COLO829 (cell line): ENCODE measurements at places on chromosomes 6 and 20.
A peak's percentile ranks its signal among the peaks of the same experiment; 100 is the strongest.

DNA sequence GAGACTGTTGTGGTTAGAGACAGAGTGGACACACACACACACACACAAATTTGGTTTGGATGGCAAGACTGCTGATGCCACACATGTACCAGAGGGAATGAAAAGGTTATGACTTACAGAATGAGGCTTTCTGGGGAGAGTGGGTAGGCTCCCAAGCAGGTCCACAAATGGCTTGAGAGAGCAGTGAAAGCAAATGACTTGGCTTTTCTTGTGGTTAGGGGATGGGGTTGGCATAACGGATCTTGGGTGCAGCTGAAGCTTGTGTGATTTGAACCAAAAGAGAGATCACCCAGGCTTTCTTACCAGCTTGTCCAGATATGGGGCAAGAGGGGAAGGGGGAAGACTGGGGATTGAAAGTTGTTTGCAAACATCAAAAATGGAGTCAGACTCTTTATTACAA, 73.9 kb upstream of the OLIG3 start:
- no peak for DNase-seq

GRCh38 chr20:41969656-41970055, 351.5 kb upstream of the CHD6 start:
- DNase-seq, result no peak

- DNase-seq, result no peak
Measured at GRCh38 chr6:133827766-133828165, 61.1 kb upstream of the TCF21 start.

DNA sequence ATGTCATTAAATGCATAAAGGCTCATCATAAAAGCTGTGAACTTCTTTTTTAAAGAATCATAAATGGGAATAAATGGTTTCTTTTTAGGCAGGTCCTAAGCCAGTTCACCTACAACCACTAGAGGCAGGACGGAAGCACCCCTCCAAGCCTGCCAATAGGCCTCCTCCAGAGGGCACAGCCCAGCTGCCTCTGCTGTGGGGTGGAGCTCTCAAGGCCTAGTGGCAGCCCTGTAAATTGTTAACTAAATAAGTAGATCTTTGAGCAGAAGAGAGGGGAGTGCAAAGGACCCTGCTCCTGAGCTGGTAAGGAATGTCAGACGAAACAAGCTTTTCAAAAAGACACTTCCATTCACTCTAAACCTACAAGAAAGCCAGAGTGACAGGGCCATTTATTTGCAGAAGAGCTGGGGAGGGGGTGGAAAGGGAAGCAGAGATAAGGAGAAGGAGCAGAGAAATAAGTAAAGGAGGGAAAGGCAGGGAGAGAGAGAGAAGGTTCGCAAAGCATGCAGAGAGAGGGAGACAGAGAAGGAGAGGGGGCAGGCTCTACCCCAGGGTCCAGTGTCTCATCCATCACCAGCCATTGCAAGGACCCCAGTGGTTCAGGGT, 18.0 kb upstream of the MAFB start:
- DNase-seq, result no peak

- no peak for DNase-seq
Measured at GRCh38 chr20:62555642-62556420, 80.0 kb upstream of the GATA5 start.

GRCh38 chr20:56395166-56395565, 2.7 kb downstream of the CSTF1 start:
- DNase-seq, result no peak

GRCh38 chr20:52432740-52433139, 241.2 kb upstream of the ZFP64 start:
- no peak for DNase-seq

DNA sequence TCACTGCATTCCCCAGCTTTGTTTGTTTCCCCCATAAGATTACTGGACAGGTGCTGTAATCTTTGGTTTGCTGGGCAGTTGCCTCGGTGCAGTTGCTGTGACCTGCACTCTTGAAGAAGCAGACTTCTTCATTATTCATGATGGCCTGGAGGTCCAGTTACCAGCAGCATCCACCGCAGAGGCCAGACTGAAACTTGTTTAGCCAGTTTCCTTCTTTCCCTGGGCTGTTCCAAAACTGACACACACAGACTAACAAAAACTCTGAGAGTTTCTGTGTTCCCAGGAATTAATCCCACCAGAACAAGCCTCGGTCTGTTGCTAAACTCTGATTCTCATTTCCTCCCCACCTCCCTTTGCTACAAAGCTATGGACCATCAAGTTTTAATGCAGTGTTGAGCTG, 144.1 kb downstream of the QRSL1 start:
- DNase-seq, result no peak

DNA sequence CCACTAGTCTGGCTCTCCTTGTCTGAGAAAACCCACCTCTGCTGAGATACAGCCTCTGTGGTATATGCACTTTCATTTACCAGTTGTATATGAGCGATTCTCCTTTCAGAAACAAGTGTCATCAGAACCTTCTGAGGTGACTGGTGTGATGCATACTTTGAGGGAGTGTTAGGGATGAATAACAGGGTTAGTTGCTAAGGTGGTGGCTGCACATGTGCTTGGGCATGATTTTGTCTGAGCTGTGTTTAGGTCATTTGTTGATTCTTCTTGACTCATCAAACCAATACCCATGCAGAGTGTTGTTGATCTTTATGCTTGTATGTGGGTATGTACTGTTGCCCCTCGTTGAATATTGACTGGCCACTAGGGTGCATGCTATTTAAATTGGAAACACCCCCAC, 25.7 kb downstream of the DTD1 start:
- DNase-seq, result no peak

GRCh38 chr6:149368065-149368464, 32.0 kb upstream of the SUMO4 start:
- DNase-seq, result no peak

DNA sequence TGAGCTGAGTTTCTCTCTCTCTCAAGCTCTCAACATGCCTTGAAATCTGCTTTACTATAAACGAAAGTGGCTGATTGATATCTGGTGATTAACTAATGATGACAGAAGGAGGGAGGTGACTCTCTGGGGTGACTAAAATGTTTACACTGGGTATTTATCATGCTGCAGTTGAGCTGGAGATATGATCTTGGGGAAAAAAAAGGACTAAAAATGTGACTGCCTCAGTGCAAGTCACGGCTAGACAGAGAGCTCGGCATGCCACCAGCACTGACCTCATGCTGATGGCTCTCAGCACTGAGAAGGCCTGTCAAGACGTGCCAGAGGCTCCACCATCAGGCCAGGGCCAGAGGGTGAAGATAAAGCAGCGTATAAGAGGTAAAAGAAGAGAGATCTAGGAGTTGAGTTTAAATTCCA, 103.1 kb upstream of the SPACA1 start:
- no peak for DNase-seq

DNA sequence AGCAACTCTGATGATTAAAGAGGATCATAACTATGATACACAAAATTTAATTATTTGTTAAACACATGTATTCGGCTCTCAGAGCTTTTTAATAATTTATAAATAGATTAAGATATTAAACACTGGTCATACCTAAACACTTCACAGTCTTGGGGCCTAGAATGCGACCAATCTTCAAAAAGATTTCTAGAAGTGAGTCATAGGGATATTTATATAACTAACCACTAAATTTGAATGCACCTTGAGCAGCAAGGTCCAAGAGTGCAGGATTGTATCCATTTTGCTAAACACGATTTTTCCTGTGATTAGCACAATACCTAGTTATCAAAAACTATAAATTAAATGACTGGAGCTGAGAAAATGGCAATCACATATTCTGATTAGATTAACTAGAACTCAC, 709.3 kb downstream of the EPHA7 start:
- DNase-seq, result no peak

DNA sequence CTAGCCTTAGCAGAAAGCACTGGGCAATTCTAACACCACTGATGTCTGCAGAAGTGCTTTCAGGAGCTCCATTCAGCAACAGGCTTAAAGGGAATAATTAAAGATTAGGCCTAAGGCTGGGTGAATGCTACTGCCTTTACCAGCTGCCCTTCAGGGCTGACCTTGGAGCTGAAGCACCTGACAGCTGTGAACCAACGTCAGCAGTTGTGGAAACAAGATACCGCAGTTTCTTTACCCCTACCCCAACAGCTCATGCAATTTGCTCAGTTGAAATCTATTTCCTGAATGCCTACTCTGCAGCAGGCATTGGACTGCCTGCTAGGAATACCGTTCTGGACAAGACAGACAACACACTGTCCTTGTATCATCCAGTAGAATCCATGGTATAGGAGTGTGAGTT, 51.5 kb upstream of the ADTRP start:
- no peak for DNase-seq

- peak; percentile 21 for DNase-seq
Measured at GRCh38 chr6:42179945-42180313, 6.8 kb downstream of the GUCA1A start.

DNA sequence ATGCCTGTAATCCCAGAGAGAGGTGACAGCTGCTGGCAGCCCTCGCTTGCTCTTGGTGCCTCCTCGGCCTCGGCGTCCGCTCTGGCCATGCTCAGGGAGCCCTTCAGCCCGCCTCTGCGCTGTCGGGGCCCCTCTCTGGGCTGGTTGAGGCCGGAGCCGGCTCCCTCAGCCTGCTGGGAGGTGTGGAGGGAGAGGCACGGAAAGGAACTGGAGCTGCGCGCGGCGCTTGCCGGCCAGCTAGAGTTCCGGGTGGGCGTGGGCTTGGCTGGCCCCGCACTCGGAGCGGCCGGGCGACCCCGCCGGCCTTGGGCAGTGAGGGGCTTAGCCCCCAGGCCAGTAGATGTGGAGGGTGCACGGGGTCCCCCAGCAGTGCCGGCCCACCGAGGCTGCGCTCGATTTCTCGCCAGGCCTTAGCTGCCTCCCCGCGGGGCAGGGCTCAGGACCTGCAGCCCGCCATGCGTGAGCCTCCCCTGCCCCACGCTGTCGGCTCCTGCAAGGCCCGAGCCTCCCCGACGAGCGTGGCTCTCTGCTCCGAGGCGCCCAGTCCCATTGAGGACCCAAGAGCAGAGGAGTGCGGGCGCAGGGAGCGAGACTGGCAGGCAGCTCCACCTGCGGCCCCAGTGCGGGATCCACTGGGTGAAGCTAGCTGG, 34.6 kb downstream of the C6orf52 start:
- no peak for DNase-seq

DNA sequence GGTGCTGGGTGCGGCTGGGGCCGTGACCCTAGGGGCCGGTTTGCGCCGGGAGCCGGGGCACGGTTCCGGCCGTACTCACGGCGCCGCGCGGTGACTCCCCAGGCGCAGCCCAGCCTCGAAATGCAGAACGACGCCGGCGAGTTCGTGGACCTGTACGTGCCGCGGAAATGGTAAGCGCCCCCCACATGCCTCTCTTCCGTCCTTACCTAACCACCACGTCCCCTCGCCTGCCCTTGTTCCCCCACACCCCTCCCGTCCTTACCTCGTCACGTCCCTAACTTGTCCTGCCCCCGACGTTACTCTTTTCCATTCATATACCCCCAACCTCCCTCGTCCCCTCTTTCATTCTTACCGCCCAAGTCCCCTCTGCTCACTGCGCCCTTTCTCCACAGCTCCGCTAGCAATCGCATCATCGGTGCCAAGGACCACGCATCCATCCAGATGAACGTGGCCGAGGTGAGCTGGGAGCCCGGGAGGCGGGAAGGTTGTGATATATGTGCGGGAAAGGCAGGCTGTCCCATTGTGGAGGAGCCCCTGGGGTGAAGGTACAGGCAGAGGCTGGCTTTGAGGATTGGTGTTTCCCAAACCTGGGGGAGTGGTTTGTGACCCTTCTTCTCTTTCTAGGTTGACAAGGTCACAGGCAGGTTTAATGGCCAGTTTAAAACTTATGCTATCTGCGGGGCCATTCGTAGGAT, 463 bp downstream of the RPS21 start:
- DNase-seq, result no peak

DNA sequence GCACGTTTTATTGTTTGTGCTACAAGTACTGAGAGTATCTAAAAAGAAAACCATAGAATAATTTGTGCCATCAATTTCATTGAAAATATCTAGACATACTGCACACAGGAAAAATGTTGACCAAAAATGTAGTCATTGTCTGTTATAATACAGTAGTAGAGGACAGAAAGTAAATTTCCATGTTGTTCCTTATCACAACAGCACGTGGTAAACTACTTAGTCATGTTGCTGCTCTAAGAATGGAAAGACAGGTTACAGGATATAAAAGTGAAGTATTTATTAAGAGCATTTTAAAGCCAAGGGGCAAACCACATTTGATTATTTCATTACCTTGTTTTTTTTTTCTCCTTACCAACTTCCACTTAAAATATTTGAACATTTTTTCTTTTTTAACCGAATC, 89.0 kb upstream of the CEP85L start:
- no peak for DNase-seq

DNA sequence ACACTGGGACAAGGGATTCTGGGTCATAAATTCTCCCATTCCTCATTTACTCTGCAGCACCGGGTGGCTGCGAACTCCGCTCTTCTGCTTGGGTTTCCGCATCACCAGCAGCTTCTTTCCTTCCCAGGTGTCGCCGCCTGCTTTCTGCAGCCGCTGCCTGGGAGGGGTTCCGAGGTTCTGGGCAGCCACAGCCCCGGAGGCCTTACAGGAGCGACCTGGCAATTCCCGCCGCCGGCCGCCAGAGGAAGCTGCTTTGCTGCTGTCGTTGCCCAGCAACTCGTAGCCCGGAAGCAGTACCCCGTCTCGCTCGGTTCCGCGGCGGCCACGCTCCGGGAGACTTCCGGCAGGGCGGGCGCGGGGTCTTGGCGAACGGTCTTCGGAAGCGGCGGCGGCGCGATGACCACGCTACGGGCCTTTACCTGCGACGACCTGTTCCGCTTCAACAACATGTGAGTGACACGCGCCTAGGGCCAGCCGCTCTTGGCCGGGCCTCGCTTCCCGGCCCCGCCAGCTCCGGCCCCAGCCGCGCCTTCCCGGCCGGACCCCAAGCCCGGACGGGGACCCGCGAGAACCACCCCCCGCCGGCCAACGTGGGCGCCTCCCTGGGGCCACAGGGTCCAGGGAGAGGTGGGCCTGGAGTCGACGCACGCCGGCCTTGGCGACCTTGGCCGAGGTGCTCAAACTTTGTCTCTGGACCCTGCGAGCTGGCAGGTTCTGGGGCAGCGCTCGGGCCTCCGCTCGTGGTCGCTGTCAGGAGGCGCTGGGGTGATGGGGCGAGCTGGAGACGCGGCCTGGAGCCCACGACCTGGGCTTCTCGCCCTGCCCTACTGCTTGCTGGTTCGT, at the start of gene NAA20:
NAA20 (plus strand) TSS at position 362 of the 843 bp plus-strand sequence; CDS start at position 397, 35 bp downstream.
- peak; percentile 95 for DNase-seq

- DNase-seq, result no peak
Measured at GRCh38 chr6:157761926-157762325, 61.1 kb upstream of the SNX9 start.

DNA sequence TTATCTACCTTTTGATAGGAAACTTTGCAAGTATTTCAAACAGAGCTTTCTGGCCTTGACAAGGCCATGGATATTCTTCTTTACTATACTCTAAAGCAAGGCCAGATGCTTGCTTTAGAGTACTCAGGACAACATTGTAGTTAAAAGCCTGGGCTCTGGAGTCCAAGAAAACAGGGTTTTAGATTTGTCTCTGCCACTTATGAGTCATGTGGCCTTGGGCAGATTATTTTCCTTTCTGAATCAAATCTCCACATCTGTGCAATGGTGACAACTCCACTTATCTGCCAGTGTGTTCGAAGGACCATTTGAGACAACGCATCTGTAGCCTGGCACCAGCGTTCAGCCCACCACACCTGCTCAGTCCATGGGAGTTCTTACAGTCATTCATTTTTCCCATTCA, 265.9 kb upstream of the RIN2 start:
- DNase-seq, result no peak
